GM23338 (cell line): ENCODE measurements at places on chromosomes 4 and X. TPM values are rescaled to one million over a fixed set of nuclear protein-coding genes. Genes with fewer than 3 reads are reported as not detected.

OTC gene
- polyA plus RNA-seq: not detected in 2 replicates

ARHGAP36 gene
- polyA plus RNA-seq: 0.14 TPM in 1 of 2 replicates, not detected in the other

GSX2 gene
- 0.34 TPM in 1 of 2 replicates, not detected in the other for polyA plus RNA-seq

HPGDS gene
- polyA plus RNA-seq: not detected in 2 replicates

DDX53 gene
- polyA plus RNA-seq: 0.05 TPM in 1 of 2 replicates, not detected in the other

PPARGC1A gene
- polyA plus RNA-seq: 0.12 and 0.76 TPM in 2 replicates

SULT1B1 gene
- polyA plus RNA-seq: not detected in 2 replicates

PNMA6F gene
- polyA plus RNA-seq: 0.06 and 0.09 TPM in 2 replicates

ANKRD50 gene
- polyA plus RNA-seq: 5.2 and 5.9 TPM in 2 replicates

CD38 gene
- polyA plus RNA-seq: 0.10 and 0.24 TPM in 2 replicates

ADH7 gene
- polyA plus RNA-seq: not detected in 2 replicates

CSN2 gene
- not detected in 2 replicates for polyA plus RNA-seq

DAPP1 gene
- polyA plus RNA-seq: not detected in 2 replicates

CBLL2 gene
- not detected in 2 replicates for polyA plus RNA-seq

SOD3 gene
- polyA plus RNA-seq: 7.5 and 8.9 TPM in 2 replicates

MANBA gene
- 13.2 and 13.5 TPM in 2 replicates for polyA plus RNA-seq

TLR8 gene
- polyA plus RNA-seq: not detected in 2 replicates

AWAT2 gene
- not detected in 2 replicates for polyA plus RNA-seq

SUPT20HL1 gene
- polyA plus RNA-seq: not detected in 2 replicates

PF4V1 gene
- 1.7 TPM in 1 of 2 replicates, not detected in the other for polyA plus RNA-seq

FAT4 gene
- polyA plus RNA-seq: 0.53 and 0.68 TPM in 2 replicates
